ENCODE measurements at places on chromosomes 6 and 20. TPM values are rescaled to one million over a fixed set of nuclear protein-coding genes. Genes with fewer than 3 reads are reported as not detected.

GRCh38 chr6:22413681-22414311 is 117.0 kb upstream of the PRL start:
- DNase-seq = no peak

- no peak for DNase-seq
Observed at GRCh38 chr6:142537612-142538478, 236.0 kb downstream of the ADGRG6 start.

DNA sequence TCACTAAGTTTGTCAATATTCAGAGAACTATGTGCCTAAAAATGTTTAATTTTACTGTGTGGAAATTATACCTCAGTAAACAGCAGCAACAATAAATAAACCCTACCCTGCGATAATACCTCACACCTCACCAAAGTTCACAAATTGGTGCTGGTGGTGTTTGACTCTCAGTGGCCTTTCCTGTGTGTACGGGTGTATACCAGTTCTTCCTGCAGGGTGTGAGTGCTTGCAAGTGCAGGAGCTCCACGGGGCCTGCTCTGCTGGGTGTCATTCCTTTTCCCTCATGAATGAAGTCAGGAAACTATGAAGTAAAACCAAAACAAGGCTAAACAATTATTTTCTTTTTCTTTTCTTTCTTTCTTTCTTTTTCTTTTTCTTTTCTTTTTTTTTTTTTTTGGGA is 4.1 kb upstream of the ENPP5 start:
- DNase-seq = no peak

DNA sequence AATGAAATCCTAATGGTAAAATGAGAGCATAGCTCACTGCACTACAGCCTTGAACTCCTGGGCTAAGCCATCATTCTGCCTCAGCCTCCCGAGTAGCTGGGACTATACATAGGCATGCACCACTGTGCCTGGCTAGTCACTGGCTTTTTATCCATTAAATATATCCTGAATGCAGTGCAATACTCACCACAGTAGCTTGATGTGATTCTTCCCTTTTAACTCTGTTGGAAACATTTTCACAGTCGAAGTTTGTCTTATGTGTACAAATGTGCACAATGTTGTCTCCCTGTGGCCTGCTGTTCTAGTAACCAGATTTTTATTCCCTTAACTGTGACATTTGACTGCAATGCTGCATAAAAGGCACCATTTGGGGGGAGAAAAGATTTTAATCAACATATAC is 56.7 kb downstream of the TRMT6 start:
- no peak for DNase-seq

DNA sequence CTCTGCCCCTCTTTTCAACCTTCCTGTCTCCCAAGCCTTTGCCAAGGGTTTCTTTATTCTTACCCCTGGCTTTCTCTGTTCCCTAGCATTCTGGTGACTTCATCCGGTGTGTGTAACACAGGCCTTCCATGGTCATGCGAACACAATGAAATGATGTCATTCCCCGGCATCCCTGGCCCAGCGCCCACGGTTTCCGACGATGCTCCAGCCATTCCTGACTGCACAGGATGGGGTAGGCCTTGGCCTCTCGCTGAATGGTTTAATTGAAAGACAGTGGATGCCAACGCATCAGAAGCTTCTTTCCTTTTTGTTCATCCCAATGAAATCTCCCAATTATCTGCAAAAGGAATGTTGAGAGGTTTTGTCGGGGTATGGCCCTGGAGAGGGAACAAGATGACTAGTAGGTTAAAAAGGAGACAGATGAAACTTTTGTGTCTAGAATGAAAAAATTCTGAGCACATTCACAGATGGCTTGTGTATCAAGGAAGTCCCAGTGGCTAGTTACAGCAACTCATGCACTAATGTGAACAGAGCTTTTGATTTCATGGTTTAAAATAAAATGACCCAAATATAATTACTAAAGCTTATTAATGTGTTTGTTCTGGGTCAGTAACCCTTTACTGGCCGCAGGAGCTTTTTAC is 655.0 kb downstream of the QKI start:
- DNase-seq = no peak

DNA sequence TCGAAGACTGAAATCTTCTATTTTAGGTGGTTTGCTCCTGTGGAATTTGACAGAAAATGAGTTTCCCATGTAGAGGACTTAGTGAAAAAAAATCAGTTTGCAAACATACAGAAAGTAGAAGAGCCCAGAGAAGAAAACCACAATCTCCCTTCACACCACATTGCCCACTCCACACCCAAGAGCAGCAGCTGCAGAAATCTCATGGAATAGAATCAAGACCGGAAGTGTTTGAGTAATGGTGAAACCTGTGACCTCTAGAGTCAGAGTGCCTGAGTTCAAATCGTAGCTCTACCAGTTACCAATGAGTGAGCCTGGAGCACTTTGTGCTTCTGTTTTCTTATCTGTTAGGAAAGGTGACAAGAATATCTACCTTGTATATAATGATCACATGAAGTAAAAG is 4.6 kb downstream of the SIRPG start:
- DNase-seq = no peak

GRCh38 chr6:119543332-119543731 is 193.8 kb upstream of the MAN1A1 start:
- DNase-seq = no peak

DNA sequence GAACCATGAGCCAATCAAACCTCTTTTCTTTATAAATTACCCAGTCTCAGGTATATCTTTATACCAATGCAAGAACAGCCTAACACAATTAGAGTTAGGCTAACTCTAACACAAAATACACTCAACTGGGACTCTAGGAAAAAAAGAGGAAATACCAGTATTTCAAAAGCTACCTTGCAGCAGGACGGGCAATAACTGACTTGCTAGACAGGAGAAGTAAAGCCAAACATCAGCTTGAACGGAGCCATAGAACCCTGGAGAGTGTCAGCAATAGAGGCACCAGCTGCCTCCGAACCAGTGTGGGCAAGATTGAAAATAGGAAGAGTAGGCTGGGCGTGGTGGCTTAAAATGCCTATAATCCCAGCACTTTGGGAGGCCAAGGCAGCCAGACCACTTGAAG is 162.0 kb upstream of the SOX4 start:
- DNase-seq = no peak

GRCh38 chr20:364905-365794 is 15.4 kb upstream of the TRIB3 start:
- no peak for DNase-seq

- DNase-seq = no peak
Observed at GRCh38 chr6:75613056-75613501, 11.4 kb downstream of the SENP6 start.

- DNase-seq = no peak
Observed at GRCh38 chr6:31720196-31720770, 1.3 kb downstream of the LY6G6C start.

DNA sequence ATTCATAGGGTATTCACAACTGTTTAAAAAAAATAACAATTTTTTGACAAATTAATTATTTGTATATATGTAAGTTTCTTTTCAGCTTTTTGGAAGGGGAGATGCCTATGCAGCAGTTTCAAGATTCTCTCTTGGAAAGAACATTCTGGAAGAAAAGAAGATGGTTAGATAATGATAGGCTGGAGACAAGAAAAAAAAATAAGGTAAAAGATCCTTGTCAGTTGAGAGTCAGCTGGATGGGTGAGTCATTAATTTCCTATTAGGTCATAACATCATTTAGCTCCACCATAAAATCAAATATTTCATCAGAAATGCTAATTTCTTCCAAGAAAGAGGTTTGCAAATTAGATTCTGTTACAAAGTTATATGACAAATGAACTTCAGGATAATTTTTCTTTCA is 880.4 kb downstream of the EPHA7 start:
- no peak for DNase-seq

DNA sequence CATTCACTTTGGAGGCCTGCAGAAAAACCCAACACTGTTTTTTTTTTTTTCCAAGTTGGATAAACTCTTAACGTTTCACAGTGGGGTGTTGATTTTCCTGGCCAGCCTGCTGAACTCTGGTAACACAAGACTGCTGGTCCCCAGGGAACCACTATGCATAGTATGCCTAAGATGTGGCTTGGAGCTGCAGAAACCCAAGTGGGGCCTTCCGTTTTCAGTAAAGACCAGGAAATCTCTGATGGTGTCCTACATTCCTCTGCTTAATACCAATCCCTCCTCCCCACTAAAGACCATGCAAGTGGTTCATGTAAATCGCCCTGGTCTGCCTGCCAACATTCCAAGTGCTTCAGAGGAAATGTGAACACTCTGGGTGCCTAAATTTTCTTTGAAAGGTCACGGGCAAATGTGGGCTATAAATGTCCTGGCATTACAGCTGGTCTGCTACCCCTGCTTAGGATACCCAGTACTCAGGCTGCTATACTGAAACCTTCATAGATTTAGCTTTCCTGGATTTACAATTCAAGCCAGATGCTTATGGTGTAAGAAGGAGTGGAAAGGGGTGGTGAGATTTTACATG is 615.4 kb downstream of the MAFB start:
- no peak for DNase-seq

DNA sequence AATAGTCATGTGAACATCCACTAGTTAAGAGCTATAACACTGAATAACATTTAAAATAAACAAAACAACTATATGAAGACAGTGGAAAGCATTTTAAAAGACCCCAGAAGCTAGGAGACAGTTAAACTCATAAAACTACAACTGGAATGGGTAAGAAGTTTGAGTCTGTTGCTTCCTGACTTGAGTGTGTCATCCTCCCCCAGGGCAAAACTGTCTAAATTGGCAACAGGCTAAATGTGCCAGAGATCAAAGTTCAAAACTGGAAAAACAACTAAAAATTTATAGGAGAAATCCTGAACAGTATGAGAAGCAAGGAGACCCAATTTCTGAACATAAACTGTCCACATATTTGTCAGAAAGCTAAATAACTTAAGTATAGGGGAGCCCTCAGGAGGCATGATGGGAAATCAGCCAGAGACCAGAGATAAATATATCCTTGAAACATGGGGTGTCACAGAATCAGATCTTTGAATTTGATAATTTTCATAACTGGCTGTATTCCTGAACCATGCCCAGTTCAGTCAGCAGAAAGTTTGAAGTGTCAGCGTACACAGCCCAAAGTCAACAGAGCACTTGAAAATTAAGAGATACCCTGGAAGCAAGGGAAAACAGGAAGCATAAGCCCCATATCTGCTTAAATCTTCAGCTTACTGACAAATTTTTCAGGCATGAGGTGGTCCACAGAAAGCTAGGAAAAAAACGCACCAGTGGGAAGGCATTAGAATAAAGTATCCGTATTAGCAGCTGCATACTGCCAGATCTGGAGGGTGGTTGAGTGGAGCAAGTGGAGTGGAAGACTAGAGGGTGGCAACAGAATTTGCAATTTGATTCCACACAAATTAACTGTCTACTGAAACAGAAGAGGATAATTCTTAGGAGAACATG is 516.1 kb upstream of the MAN1A1 start:
- DNase-seq = no peak

- no peak for DNase-seq
Observed at GRCh38 chr6:626236-626635, 30.7 kb downstream of the HUS1B start.

GRCh38 chr20:38159566-38159956 is 5.5 kb downstream of the TGM2 start:
- no peak for DNase-seq

- DNase-seq = peak; percentile 23
Observed at GRCh38 chr6:41682497-41683272, 44.4 kb downstream of the MDFI start.

- no peak for DNase-seq
Observed at GRCh38 chr6:29995340-29995777, 53.0 kb downstream of the HLA-A start.

GRCh38 chr6:47235964-47236760 is 73.5 kb downstream of the TNFRSF21 start:
- peak; percentile 60 for DNase-seq

DNA sequence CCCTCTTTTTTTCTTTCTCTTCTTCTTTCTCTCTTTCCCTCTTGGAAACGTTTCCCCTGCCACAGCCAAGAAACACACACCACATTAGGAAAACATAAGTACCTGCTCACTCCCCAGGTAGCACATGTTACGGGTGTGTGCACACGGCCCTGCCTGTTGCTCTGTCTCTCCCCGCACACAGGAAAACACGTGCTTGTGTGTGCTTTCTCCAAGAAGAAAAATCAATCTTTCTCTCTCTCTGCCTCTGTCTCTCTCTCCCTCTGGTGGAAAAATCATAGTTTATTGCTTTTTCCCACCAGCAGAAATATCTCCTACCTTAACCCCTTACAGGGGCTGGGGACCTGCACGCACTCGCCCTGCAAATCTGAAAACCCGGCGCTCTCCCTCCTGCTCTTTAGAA is 102.3 kb downstream of the EDN3 start:
- DNase-seq = no peak

- no peak for DNase-seq
Observed at GRCh38 chr20:56348305-56348693, 10.5 kb upstream of the FAM210B start.

DNA sequence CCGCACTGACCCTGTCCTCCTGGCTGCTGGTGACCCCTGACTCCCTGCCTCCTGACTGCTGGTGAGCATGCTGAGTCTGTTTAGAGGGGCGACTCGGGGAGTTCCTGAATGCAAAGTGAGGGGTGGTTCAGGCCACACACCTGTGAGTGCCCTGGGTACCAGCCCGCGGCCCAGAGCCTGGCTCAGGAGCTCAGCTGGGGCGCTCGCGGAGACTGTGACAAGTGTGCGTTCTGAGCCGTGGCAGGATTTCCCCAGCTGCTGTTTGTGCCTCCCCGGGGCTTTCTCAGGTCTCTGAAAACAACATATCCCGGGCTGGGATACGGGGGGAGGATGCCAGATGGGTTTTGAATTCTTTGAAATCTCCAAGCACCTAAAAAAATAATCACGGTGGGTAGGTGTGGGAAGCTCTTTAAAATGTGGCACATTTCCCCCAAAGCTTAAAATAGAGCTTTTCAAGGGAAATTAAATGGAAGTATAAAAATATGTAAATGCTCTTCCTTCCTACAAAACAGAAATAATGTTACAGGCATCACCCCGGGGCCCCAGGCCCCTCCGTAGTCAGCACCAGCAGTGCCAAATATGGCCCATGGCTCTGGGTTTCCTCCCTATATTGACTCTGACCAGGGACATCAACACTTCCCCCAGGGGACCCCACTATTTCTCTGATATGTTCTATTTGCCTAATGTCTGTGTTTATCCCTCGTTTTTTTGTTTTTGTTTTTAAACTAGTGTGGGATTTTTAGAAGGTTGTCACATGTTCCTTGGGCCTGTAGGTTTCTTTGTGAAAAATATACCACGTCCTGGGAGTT is 49.9 kb upstream of the TAGAP start:
- DNase-seq = no peak

GRCh38 chr20:58251348-58251978 is 23.0 kb upstream of the ANKRD60 start:
- DNase-seq = no peak

DNA sequence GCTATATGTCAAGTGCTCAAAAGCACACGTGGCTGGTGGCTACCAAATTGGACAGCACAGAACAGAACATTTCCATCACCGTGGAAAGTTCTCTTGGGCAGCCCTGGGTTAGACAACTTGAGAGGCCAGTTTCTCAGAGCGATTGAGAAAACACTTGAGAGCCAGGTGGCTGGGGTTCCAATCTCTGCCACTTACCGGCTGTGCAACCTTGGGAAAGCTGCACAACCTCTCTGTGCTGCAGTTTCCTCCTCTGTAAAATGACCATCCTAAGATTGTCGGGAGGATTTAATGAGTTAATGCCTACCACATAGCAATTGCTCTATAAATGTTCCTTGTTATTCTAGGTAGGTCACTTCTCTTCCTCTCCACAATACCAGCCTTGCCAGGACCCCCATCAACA is 25.1 kb upstream of the NFATC2 start:
- DNase-seq = no peak

- peak; percentile 53 for DNase-seq
Observed at GRCh38 chr6:113591896-113592827, 265.0 kb upstream of the MARCKS start.

Gene OR2J3
- total RNA-seq = not detected

Gene MYMX
- total RNA-seq = not detected

Gene SMIM13
- 5.5 TPM for total RNA-seq

Gene RAB44
- 0.09 TPM for total RNA-seq

Gene PAX1
- total RNA-seq = not detected

Gene PKIB
- total RNA-seq = 140 TPM
